T-helper 9 cell (primary cell): ENCODE measurements at places on chromosomes 3 and 15.

- no peak for DNase-seq
Observed at GRCh38 chr3:59374091-59374817, 324.4 kb upstream of the CFAP20DC start.

DNA sequence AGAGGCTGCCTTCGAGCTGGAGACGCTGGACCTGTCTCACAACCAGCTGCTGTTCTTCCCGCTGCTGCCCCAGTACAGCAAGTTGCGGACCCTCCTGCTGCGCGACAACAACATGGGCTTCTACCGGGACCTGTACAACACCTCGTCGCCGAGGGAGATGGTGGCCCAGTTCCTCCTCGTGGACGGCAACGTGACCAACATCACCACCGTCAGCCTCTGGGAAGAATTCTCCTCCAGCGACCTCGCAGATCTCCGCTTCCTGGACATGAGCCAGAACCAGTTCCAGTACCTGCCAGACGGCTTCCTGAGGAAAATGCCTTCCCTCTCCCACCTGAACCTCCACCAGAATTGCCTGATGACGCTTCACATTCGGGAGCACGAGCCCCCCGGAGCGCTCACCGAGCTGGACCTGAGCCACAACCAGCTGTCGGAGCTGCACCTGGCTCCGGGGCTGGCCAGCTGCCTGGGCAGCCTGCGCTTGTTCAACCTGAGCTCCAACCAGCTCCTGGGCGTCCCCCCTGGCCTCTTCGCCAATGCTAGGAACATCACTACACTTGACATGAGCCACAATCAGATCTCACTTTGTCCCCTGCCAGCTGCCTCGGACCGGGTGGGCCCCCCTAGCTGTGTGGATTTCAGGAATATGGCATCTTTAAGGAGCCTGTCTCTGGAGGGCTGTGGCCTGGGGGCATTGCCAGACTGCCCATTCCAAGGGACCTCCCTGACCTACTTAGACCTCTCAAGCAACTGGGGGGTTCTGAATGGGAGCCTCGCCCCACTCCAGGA, 21.1 kb downstream of the NRROS start:
- DNase-seq = no peak

GRCh38 chr3:155192957-155193746, 100.3 kb downstream of the STRIT1 start:
- DNase-seq = no peak

- peak; percentile 3 for DNase-seq
Observed at GRCh38 chr3:178084938-178085816, 451.1 kb upstream of the KCNMB2 start.

- DNase-seq = no peak
Observed at GRCh38 chr3:18633002-18633401, 207.9 kb upstream of the SATB1 start.

DNA sequence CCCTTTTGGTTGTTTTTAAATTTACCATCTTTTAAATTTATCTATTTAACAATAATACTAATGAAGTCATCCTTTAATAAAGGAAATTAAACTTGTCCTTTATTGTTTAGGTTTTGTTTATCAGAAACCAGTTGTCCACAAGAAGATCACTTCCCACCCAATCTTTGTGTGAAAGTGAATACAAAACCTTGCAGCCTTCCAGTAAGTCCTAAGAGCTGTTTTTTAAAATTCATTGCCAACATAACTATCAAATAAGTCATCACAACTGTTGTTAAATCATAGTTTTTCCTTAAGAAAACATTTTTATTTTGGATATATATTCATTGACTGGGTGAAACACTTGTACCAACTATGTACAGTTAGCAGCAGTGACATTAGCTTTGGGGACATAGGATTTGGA, 59.4 kb downstream of the CALML4 start:
- DNase-seq = no peak

DNA sequence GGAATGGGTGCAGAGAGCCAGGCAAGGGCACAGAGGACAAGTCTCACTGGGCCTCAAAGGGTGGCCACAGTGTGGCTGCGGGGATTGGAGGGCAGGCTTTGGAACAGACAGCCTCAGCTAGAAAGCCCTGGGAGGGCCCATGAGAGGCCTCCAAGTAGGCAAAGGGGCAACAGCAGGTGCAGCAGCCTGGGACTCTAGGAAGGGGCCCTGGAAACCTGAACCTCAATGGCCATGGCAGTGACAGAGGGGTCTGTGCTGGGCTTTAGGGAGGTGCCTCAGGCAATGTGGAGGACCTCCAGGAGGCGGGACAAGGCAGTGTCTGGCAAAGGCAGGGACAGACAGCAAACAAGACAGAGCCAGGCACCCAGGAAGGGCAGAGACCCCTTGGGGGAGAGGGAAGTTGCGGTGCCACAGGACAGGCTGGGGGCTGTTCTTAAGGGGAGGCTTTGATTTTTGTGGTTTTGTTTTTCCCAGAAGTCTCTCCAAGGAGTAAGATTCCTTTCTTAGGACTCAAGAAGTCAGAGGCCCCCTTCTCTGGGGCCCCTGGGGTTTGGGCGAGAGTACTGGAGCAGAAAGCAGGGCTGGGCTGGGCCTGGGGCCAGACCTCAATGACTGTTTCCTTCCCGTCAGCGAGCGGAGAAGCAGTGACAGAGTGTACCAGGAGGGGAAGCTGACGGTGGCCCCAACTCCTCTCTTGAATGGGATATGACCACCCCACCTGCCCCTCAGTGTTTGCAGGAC, 9.7 kb downstream of the STOML1 start:
- DNase-seq = no peak

DNA sequence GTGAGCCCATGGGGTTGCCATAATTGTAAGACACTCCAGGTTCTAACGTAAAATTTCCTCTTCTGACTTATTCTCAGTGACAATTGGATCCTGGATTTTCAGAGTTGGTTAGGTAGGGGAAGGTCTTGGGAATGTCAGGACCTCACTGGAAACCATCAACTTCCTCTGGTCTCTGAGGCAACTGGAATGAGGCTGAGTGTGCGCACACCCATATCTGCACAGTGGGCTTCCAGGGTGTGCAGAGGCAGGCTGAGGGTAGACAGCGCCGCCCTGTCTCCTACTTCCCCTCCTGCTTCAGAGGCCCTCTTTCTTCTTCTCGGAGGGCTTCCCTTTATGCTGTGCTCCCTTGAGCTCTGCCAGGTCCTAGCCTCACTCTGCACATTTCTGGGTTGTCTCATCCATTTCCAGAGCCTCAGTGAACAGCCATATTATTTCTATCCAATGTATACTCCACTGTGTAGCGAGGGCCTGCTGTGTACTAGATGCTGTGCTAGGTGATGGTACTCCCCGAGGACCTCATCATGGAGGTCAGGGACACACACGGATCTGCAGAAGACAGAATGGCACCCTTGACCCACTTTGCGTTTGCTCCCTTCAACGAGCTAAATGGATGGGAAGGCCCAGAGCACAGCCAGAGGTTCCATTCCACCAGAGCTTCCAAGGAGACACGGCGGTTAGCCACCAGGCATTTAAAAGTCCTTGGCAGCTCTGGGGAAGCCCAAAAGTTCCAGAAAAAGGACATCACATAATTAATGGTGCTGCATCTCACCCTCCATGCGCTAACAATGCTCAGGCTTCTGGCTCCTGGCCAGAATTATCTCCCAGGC, 18.3 kb downstream of the ACAA1 start:
- DNase-seq = no peak

GRCh38 chr3:44130249-44130648, 111.4 kb upstream of the TOPAZ1 start:
- no peak for DNase-seq

DNA sequence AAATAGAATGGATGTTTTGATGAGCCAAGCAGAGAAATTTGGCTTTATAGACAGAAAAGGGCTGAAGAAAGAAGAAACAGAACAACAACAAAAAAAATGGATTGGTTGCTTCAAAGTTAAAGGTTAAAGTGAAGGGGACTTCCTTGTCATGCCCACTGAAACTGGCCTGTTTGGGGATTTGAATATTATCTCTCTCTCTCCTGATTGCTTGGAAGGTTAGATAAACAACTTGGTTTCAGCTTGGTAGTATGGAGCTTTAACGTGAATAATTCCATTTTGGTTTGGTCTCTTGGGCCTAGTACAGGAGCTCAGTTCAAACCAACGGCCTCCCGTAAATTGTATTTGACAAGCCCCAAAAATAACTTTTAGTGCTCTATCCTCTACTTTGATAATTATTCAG, 70.8 kb upstream of the MBNL1 start:
- DNase-seq = no peak

GRCh38 chr15:32878342-32878741, 160.5 kb downstream of the GREM1 start:
- no peak for DNase-seq

- DNase-seq = no peak
Observed at GRCh38 chr3:93843981-93844380, 129.7 kb downstream of the PROS1 start.

- no peak for DNase-seq
Observed at GRCh38 chr3:119035014-119035346, 334 bp upstream of the IGSF11 start.

- DNase-seq = no peak
Observed at GRCh38 chr15:55434989-55435825, 26.9 kb downstream of the PIERCE2 start.

GRCh38 chr3:13207578-13207922, 134.3 kb upstream of the IQSEC1 start:
- no peak for DNase-seq

- no peak for DNase-seq
Observed at GRCh38 chr3:122301063-122301462, 24.0 kb upstream of the CSTA start.

GRCh38 chr3:16504692-16505091, 8.8 kb downstream of the RFTN1 start:
- DNase-seq = no peak

GRCh38 chr3:81953111-81953510, 191.7 kb upstream of the GBE1 start:
- no peak for DNase-seq

- DNase-seq = no peak
Observed at GRCh38 chr15:78049691-78050440, 27.6 kb downstream of the TBC1D2B start.

- DNase-seq = no peak
Observed at GRCh38 chr15:45640616-45641015, 5.8 kb downstream of the SQOR start.

DNA sequence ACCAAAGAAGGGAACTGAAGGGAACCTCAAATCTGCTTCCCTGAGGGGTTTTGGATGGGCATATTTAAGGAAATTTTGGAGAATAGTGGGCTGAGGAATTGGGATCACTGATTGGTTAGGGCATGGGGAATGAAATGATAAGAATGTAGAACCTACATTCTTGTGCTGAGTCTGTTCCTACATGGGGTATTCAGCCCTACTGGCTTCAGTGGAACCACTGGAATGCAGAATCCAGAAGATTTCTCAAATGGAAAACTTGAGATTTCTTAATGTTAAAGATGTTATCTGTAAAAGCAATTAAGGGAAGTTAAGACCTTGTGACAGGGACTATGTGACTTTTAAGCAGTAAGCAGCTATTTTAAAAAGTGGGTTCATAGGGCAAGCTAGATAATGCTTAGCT, 1062.4 kb downstream of the AGBL1 start:
- no peak for DNase-seq

- DNase-seq = no peak
Observed at GRCh38 chr3:129378949-129379348, 49.5 kb downstream of the EFCAB12 start.

DNA sequence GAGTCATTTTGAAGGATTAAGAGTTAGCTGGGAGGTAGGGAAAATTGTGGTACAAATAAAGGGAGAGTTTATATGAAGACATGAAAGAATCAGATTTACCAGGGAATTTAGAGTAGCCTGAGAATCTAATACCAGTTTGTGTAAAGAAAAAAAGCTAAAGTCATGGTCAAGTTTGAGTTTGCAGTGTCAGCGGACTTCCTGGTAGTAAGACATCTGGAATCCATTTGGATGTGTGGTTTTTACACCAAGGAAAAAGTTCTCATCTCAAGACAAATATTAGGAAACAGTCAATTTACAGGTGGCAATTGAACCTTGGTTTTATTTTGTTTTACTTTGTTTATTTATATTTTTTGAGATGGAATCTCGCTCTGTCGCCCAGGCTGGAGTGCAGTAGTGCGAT, 1.5 kb upstream of the P2RY12 start:
- no peak for DNase-seq

GRCh38 chr15:64441852-64442251, 18.5 kb upstream of the ZNF609 start:
- no peak for DNase-seq

DNA sequence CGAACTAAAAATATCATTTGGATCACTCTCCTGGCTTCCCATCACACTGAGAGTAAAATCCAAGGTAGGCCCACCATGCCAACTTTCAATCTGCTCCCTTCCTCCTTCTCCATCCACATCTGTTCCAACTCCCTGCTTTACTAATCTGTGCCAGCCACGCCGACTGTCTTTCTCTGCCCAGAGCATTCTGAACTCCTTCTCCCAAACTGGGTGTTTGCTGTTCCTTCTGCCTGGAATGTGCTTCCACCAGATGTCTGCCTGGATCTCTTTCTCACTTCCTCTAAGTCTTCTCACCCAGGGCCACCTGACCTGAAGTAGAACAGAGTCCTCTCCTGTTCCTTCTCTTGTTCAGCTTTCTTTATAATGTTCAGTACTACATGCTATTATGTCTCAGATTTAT, 5.6 kb upstream of the ARL8B start:
- DNase-seq = no peak

GRCh38 chr3:175777495-175777894, 918.4 kb downstream of the NAALADL2 start:
- DNase-seq = no peak

GRCh38 chr3:23256741-23257435, 53.8 kb downstream of the UBE2E2 start:
- no peak for DNase-seq

- peak; percentile 44 for DNase-seq
Observed at GRCh38 chr3:184259878-184260723, 1.3 kb downstream of the CAMK2N2 start.

DNA sequence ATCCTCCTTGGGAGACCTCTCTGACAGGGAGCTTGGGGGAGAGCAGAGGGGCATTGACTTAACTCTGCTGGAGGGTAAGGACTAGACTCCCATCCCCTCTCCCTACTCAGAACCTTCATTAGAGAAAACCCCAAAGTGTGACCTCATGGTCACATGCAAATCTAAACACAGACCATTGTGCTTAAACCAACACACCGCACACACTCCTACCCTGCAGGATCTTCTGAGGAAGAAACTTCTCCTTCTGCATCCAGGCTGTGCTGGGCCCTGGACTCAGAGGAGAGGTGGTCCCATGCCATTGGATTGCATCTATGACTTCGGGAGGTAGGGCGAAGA, 805 bp upstream of the PARP16 start:
- DNase-seq = no peak

DNA sequence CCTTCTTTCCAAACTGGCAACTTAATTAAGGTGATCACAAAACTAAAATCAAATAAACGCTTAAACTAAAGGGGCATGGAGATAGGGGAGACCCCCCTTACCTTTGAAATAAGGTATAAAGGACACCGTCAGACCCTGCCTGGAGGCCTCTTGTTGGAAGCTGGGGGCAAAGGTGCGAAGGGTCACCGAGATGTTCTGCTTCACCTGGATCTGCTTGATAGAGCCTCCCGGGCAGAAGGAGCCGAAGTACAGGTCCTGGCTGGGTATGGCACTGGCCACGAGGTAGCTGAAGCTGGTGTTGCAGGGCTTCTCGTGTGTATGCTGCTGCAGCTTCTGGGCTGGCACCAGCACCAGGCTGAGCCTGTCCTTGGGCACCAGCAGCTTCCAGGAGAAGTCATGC, 53.0 kb downstream of the CDCP1 start:
- no peak for DNase-seq
